ENCODE measurements at places on chromosomes 1 and 21.

DNA sequence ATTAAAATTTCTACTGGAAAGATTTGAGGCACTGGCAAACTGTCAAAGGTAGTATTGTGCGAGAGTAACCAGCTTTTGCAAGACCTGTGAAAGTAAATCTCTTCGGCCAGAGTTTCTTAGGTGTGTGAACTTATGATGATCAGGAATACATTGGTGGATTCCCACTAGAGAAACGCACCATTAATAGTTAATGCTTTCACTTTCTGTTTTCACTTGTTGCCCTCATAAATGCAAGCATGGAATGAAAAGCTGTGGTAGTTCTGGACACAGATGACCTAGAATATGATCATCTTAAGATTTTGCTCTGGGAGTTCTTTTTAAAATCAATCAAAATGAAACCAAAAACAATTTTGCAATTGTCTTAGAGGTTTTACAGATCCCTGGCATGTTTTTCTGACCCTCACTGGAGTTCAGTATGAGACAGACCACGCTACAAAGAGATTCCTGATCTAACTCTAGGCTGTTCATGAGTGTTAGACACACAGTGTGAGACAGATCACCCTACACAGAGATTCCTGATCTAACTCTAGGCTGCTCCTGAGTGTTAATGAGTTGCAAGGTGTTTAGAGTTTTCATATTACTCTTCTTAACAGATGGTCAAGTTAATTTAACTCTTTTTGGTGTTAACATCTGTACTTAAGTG lies 98.8 kb downstream of the SDCCAG8 start:
- no peak for DNase-seq

DNA sequence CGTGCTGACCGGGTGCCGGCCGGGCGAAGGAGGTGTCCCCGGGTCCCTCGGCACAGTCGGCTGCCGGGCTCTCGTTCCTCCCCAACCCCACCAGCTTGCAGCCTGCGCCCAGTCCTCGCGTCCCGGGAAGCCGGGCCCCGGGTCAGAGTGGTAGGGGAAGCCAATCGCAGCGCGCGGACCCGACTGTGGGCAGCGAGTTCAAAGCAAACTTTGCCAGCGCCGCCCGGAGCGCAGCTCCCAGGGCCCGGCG lies 328 bp downstream of the MYCL start:
- DNase-seq: no peak

GRCh38 chr1:20584890-20585289 lies 4.0 kb upstream of the CDA start:
- no peak for DNase-seq

DNA sequence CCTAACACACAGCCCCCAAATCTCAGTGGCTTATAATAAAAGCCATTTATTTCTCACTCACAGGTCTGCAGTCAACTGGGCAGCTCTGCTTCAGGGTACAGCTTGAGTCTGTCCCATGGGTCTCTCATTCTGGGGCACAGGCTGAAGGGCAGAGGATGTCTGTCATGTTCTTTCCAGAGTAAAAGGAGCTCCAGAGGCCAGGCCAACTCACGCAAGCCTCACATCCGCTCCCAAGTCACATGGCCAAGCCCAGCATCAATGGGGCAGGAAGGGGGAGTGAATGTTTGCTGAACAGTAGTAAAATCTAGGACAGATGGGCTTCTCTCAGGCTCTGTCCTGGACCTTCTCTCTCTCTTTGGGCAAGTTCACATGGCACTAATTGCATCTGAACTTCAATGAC lies 7.1 kb upstream of the SSBP3 start:
- DNase-seq: no peak

All from activated gamma-delta T cell treated with Interleukin-2 at 50 U/mL for 16 hours (primary cell).